ENCODE measurements at places on chromosomes 7 and 10.

DNA sequence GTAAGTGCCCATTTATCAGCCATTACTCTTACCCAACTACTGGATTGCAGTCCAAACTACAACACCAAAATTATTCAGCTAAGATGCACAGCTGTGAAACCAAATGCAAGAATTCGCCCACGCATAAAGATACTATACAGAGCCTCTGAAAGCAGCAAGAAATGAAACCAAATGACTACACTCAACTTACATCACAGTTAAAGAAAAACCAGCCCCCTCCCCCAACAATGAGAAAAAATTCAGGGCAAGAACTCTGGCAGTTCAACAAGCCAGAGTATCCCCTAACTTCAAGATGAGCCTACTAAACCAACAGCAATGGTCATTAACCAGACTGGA lies 209.1 kb upstream of the VWC2 start:
- no peak for DNase-seq

DNA sequence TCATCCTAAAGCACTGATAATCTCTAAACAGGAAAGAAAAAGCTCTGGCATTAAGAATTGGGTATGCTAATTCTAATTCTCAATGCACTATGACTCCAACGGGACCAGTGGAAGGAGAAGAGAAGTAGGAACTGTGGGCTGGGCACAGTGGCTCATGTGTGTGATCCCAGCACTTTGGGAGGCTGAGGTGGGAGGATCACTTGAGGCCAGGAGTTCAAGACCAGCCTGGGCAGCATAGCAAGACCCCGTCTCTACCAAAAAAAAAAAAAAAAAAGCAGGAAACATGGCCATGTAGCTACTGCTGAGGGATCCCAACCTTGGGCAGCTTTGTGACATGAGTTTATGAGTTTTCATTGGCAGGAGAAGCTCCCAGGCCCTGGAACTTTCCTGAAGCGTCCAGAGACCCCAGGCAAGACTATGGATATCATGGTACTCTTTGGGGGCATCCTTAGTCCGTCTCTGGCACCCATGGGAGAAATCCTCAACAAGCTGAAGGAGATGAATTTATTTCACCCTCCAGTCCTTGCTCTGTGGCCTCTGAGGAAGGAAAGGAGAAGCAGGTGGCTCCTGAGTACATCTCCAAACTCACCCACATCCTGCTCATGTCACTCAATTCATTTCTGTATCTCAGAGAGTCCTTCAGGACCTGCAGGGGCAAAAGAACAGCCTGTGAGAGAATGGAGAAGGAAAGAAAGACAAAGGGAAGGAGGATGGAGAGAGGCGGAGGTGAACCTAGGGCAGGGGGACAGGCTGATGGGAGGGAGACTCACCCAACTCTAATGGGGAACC lies 99.5 kb downstream of the SPDYE5 start:
- no peak for DNase-seq

DNA sequence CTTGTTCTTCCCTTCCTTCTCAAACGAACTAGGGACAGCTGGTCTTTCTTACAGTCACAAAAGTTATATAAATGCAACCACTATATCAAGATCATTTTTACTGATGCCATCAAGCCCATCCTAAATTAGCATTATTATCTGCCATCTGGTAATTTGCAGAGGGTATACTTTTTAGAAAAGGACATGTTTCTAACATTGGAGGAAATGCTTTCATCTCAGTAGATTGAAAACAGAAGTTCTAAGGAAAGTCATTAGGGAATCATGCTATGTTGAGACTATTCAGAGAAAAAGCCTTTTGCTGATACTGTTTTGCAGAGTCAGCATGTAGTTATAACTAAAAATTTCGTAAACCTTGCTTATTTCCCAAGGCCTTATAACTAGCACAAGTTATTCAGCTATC lies 146.7 kb downstream of the WNT2 start:
- DNase-seq: no peak

- no peak for DNase-seq
Observed at GRCh38 chr7:123011766-123012369, 16.4 kb upstream of the TAS2R16 start.

DNA sequence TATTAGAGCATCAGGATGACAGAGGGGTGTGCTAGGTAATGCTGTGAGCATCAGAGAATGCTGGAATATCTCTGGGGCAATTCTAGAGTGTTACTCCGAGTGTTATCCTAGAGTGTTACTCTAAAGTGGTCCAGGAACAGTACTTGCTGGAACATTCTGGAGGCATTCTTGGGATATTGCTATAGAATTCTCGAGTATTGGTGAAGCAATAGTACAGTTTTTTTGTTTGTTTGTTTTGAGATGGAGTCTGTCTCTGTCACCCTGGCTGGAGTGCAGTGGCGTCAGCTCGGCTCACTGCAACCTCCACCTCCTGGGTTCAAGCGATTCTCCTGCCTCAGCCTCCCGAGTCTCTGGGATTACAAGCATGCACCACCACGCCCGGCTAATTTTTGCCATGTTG lies 12.6 kb downstream of the SSC4D start:
- DNase-seq: no peak

DNA sequence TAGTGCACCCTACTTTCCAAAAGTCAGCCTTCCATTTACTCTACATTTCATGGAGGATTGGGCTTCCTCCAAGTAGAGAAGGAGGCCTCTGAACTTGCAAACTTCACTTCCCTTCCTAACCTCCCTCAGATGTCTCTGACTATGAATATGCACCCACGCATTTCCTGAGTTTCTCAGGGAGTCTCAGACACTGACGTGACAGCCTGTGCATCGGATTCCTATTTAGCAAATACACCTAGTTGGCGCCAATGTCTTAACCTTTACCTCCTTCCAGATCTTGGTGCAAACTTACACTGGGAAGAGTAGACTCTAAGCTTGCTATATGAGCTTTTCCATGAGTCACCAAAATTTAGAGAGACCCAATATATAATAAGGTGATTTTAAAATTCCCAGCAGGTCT lies 920.1 kb upstream of the AUTS2 start:
- no peak for DNase-seq

GRCh38 chr7:20477067-20477466 lies 138.4 kb upstream of the ABCB5 start:
- DNase-seq: no peak

GRCh38 chr10:11043039-11043438 lies 25.4 kb downstream of the CELF2 start:
- no peak for DNase-seq

- DNase-seq: peak; percentile 71
Observed at GRCh38 chr7:65832281-65832680, 40.6 kb upstream of the VKORC1L1 start.

DNA sequence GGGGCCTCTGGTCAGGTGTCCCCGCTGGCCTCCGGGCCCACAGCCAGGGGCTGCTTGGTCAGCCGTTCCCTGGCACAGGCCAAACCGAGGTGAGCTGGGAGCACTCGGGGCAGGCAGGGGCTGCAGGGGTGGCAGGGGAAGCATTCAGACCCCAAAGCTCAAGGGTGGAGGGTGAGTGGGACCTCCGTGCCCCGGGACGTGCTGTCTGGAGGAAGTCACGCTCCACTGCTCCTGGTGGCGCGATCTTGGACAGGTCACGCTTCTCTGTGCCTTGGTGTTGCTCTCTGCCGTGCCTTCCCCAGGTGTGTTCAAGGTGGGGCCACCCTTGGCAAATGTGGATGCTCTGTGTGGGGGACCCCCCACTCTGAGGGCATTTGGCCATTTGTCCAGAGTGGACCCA lies 24.6 kb upstream of the ELFN1 start:
- no peak for DNase-seq

DNA sequence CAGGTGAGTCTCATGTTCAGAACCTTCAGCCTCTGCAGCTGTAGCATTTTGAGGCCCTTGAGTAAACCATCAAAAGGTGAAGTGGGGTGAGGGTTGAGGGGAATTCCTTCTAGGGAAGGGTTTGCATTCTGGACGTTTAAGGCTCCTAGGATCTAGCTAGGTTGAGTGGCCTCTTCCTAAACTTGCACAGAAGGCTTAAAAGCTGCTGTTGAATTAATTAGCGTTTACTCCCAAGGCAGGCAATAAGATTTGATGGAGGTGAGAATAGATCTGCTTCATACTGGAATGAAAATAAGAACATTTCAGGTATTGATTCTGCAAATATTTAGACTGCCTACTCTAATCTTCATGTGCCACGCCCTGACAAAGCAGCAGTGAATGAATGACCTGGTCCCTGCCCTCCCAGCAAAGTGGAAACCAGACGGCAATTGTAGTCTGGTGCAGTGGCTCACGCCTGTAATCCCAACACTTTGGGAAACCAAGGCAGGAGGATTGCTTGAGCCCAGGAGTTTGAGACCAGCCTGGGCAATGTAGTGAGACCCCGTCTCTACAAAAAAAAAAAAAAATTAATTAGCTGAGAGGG lies 11.4 kb upstream of the KPNA7 start:
- DNase-seq: no peak

DNA sequence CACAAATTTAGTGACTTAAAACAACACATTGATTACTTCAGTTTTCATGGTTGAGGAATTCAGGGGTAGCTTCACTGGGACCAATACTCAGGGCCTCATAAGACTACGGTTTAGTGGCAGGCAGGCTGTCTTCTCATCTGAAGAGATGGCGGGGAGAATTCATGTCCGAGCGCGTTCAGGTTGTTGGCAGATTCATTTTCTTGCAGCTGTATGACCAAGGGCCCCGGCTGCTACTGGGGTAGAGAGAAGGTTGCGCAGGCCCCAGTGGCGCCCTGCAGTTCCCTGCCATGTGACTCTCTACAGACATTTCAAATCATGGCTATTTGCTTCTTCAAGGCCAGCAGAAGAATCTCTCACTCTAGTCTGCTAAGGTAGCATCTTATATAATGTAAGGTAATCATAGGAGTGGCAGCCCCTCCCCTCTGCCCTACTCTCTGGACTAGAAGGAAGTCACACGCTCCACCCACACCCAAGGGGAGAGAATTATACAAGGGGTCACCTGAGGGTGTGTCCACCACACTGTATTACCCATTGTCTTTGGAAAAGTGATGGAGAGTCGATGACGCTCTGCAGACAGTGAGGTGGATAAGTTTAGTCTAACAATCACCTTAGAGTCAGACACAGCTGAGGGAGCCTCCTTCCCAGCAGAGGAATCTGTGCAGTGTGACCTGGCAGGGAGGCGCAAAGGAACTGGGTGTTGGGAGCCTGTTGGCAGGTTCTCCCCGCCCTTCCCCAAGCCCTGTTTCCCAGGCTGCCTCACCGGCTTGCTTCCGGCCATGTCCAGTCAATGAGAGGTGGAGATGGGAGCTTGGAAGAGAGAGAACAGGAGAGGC lies 35.7 kb upstream of the PLEKHA1 start:
- DNase-seq: no peak

- no peak for DNase-seq
Observed at GRCh38 chr7:28126410-28127041, 54.1 kb downstream of the JAZF1 start.

DNA sequence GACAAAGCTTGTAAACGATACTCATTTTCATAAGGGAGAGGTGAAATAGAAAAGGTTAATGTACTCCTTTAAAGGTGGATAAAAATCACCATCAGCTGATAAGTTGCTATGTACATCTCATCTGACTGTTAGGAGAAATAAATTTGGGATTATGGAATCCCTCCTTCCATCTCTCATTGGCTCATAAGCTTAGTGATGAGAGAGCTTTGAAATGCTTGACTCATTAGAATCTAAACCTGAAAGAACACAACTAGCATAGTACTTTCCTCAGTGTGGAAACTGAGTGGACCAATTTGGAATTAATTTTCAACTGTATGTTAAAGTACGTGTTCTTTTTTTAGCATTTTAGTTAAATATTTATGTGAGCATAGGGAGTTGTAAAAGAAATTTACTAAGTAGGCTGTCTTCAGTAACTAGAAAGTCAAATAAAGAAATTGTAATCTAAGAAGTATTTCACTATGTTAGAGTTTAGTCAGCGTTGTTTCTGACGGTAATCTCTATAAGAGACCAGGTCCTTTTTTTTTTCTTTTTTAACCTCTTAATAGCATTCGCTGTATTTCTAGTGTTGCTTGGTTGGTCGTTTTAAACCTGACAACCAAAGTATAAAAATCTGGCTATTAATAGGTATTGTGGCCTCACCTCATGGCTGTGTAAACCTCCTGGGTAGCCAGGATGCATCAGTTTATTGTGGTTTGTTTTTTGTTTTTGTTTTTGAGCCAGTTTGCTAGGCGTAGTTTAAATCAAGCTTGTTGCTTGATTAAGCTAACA lies 34.4 kb downstream of the FHIP2A start:
- DNase-seq: no peak

All from T47D (cell line).